ENCODE measurements at places on chromosomes 11 and 22.

DNA sequence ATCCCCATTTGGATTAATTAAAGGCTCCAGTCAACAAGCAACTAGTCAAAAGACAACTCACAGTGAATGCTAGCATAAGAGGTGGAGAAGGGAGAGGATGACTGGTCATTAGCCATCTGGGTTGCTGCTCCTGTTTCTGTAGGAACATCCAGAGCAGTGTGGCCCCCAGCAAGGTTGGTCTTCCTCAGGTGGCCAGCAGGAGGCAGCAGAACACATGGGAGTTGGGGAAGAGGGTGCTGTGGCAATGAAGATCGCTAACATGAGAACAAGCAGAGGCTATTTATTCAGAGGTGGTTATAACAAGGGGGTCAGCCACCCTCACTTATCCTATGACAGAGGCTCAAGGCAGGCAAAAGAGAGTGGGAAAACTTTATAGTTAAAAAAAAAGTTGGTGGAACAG lies 21.3 kb downstream of the IZUMO1R start:
- peak; percentile 35 for DNase-seq

- DNase-seq = no peak
Observed at GRCh38 chr22:33919391-33920196, 682 bp downstream of the LARGE1 start.

GRCh38 chr11:24298146-24298545 lies 198.7 kb upstream of the LUZP2 start:
- DNase-seq = no peak

DNA sequence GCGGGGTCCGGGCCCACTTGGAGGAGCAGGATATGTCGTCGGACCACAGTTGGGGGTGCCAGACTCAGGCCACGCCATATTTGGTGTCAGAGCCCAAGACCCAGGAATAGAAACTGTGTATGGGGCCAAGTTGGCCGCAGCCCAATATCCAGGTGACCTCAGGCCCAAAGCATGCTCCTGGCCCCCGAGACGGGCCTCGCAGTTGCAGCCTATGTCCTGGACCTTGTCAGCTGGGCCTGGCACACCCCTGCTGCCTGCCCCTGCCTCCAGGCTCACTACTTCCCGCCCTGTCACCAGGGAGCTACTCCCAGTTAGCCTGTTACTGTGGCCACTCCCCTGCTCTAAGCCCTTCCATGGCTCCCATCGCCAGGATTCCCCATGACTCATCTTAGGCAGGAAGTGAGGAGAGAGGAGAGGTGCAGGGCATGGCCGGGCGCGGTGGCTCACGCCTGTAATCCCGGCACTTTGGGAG lies 23.1 kb downstream of the A4GALT start:
- no peak for DNase-seq

DNA sequence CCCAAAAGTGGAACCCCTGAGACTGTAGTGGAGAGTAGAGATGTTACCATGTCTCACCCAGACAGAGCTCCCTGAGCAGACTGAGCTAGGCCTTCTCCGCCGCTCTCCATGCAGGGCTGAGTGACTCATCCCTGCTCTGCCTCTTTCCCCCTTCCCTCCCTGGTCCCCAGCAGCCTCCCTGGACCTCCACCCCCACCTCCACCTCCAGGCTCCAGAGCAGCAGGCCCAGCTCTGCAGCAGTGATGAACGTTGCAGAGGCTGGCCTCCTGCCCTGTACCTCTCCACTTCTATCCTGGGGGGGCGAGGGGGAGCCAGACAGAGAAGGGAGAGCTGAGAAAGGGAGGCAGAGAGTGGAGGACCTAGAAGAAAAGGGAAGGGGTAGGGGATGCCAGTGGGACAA lies 19.3 kb upstream of the ARAP1 start:
- DNase-seq = no peak

- DNase-seq = no peak
Observed at GRCh38 chr22:27438271-27438980, 363.1 kb downstream of the MN1 start.

- DNase-seq = no peak
Observed at GRCh38 chr22:42056757-42057511, 13.7 kb downstream of the NAGA start.

- no peak for DNase-seq
Observed at GRCh38 chr11:86043765-86044503, 24.9 kb downstream of the PICALM start.

GRCh38 chr22:20955548-20955947 lies 11.5 kb upstream of the AIFM3 start:
- DNase-seq = no peak

Data from activated T-cell treated with anti-CD3 and anti-CD28 coated beads for 48 hours (primary cell).